Immature natural killer cell (primary cell): ENCODE measurements at places on chromosomes 4 and X.

DNA sequence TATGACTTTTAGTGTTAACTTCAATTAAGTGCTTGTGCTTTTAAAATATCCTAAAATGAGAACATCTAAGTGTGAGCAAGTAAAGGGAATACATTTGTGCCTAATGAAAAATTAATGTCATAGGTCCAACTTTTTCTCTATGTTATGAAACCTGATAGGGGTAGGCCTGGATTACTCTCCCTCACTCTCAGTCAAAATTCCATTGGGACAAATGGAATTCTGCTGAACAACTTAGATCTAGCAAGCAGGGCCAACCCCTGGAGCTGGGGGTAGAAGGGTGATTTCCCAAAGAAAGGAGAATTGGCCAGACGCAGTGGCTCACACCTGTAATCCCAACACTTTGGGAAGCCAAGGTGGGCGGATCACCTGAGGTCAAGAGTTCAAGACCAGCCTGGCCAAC, 67.4 kb downstream of the EDNRA start:
- DNase-seq = no peak

DNA sequence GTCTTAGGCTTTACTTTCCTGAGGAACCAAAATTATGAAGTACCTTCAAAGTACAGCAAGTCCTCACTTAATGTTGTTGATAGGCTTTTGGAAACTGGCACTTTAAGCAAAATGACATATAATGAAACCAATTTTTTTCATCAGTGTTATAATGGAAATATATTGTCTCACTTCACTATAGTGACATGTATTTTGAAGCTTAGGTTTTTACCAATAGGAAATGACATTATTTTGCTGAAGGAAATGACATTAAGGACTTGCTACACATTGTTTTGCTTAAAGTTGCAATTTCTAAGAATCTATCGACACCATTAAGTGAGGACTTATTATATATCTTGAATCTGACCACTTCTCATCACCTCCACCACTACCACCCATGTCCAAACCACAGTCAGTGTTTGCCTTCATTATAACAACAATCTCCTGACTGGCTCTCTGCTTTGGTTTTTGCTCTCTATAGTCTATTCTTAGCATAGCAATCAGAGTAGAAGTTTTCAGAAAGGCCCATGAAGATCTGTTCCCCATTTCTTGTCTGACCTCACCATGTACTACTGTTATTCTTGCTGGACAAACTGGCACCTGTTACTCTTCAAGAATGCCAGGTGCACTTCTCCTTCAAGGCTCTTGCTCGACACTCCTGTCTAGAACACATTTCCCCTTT, 311.2 kb downstream of the BMPR1B start:
- peak; percentile 44 for DNase-seq

DNA sequence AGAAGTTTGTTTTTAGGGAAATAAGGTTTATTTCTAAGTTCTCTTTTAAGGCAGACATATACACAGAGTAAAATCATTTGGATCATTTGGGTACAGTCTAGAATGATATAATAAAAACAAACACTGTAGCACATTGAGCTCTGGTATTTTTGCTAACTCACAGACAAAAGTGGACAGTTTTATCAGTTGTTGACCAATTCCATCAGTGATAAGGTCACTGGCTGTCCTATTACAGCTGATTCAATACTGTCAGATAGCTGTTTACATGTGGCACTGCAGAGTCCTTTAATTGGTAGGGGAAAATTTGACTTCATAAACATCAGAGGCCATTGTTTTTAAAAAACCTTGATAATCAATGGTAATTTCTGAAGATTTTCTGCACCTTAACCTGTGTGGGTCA, 3.5 kb downstream of the IBSP start:
- DNase-seq = no peak

DNA sequence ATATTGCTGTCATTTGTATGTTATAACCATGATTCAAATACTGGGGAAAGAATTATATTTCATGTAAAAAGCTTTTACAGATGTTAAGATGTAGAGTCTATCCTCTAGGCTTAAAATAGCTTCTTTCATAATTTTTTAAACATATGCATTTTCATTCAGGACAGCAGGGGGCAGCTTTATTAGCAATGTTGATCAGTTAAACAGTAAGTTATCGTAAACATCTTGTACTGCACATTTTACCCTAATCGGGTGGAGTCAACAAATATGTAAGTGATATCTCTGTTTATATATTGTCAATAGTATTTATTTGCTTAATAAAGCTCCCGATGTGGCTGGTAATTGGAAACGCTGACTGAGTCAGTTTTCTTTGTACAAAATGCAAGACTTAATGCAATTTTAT, 142.5 kb upstream of the MED14 start:
- peak; percentile 2 for DNase-seq

GRCh38 chr4:25978327-25978726, 64.3 kb downstream of the SMIM20 start:
- no peak for DNase-seq
